ENCODE measurements at places on chromosomes 3 and 15.
A peak's percentile ranks its signal among the peaks of the same experiment; 100 is the strongest.

- no peak for DNase-seq
These were observed 21.0 kb downstream of the AP3B2 start for GRCh38 chr15:82688691-82689090.

DNA sequence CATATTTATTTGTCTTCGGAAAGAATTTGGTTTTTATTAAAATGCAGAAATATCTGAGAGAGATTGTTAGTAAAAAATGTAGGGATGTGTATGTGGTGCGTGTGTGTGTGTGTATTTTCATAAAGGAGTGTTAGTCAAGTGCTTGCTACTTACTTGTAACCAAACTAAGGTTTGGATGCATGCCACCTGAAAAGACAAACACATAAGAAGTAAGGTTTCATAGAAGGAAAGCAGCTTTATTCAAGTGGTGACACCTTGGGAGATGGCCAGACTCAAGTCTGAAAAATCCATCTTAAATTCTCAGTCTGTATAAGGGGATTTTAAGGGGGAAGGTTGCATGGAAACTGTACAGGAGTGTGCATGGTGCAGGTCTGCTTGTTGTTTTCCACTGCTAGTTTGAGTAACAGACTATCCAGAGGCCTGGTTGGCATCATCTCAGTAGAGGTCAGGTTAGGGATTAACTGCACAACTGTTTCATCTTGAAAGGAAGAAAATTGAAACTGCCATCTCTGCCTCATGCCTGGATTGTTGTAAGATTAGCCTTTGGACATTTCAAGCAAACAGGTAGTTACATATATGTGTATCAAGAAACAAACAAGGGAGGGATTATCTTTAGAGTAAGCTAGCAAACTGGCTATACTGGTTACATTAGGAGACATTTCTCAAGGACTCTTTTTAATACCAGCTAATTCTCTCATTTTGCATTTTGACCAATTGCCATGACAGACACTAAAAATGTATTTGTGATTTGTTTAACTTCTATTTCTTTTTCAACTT is 196.7 kb downstream of the EPHA6 start:
- DNase-seq: no peak

DNA sequence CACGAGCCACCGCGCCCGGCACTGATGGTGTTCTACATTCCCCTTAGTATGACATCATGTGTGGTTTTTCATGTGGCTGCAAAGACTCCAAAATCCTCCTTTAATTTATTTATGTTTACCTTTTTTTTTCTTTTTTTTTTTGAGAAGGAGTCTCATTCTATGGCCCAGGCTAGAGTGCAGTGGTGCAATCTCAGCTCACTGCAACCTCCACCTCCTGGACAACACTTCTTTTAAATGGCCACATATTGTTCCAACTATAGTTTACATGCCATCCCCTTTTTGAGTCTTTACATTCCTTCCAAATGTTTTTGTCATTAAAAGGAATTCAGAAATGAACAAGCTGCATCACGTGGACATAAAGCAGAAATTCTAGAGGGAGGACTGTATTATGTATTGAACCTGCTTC is 10.3 kb upstream of the CDV3 start:
- peak; percentile 52 for DNase-seq

DNA sequence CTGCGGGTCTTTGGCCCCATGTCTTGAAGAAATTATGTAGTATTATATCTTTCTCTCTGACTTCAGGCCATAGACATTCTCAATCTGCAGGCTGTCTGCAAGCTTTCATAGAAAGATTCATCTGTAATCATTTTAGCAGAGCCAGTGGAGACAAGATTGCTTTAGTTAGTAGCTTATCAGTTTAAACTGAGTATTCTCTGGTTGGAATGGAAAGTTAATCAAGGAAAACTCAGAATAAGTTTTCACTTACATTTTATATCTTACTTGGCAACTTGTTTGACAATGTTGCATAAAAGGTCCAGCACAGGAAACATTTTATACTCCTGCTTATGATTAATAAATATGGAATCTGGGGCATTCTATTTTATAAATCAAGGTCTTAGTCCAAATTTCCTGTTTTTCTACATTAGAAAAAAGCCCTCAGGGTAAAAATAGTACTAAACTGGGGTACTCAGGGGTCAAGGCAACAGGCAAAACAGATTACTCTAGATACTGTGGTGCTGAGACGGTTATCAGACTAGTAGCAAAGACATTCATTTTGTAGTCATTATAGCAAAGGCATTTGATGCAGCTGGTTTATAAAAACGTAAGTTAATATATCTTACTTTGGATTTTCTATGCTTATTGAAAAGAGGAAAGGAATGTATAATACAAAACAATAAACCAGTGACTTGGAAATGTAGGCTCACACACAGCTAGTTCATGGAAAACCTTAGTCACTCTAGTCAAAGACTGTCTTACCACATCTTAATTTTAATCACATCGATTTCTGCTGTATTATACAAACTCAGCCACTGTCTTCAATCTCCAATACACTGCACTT is 45.2 kb upstream of the FILIP1L start:
- DNase-seq: peak; percentile 49

Measured in mesenchymal stem cell (in vitro differentiated cells and primary cell).